ENCODE measurements at places on chromosomes 5 and 9.

GRCh38 chr9:129237164-129237611 is 59.1 kb upstream of the IER5L start:
- DNase-seq, result peak; percentile 62

DNA sequence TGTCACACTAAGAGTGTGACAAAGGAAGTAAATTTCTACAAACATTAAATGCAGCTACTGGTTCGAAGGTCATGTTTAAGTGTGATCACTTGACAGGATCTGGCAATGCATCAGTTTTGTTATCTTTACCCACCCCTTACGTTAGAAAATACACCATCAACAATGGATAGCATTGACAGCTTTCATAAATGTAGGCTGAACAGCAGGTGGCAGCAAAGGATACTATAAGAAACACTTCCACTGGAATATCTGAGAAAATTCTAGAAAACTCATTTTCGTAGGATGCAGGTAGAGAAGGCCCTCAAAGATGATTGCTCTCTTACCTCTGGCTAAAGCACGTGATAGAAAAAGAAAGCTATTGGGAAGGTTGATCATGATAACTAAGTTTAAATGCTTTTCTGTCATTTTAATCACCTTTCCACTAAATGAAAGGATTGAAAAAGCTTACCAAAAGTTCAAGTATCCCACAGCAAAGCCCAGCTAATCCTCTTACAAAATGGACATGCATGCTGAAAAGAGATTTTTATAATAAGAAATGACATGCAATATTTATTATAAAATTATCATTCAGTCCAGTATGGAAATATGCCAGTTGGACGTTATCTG is 292.5 kb downstream of the PARP8 start:
- no peak for DNase-seq

GRCh38 chr9:36450110-36450732 is 50.2 kb upstream of the RNF38 start:
- DNase-seq, result peak; percentile 18

- peak; percentile 29 for DNase-seq
These were observed 46.2 kb downstream of the RNF145 start for GRCh38 chr5:159163027-159163700.

DNA sequence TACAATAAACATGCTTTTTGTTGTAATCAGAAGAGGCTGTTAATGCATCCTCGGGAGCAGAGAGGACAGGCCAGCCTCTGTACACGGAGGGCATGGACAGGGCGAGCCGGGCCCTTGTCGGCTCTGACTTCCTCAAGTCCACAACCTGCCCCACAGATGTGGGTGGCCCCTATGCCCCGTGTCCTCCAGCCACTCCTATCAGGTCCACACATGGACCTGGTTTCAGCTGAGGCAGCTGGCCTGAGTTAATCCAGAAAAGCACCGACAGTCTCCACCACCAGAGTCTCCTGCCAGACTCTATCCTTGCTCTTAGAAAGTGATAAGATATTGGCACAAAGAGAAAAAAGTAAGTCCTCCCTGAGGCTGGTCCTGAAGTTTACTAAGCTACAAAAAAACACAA is 52.4 kb upstream of the PHYKPL start:
- no peak for DNase-seq

DNA sequence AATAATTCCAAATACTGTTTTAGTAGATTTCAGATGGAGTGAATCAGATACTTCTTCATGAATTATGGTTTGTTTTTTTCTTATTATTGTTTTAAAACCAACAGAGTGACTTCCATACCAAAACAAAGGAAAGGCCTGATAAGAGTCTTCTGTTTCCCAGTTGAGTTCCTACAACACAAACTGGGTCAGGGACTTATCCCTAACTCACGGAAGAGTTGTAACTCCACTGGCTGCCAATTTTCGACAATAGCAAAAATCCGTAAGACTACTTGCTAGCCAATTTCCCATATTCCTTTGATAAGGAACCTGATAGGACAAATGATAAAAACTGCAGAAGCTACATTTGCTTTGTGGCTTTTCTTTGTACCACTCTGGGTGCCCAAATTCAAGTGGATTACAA is 219.2 kb downstream of the AP3B1 start:
- DNase-seq, result no peak

DNA sequence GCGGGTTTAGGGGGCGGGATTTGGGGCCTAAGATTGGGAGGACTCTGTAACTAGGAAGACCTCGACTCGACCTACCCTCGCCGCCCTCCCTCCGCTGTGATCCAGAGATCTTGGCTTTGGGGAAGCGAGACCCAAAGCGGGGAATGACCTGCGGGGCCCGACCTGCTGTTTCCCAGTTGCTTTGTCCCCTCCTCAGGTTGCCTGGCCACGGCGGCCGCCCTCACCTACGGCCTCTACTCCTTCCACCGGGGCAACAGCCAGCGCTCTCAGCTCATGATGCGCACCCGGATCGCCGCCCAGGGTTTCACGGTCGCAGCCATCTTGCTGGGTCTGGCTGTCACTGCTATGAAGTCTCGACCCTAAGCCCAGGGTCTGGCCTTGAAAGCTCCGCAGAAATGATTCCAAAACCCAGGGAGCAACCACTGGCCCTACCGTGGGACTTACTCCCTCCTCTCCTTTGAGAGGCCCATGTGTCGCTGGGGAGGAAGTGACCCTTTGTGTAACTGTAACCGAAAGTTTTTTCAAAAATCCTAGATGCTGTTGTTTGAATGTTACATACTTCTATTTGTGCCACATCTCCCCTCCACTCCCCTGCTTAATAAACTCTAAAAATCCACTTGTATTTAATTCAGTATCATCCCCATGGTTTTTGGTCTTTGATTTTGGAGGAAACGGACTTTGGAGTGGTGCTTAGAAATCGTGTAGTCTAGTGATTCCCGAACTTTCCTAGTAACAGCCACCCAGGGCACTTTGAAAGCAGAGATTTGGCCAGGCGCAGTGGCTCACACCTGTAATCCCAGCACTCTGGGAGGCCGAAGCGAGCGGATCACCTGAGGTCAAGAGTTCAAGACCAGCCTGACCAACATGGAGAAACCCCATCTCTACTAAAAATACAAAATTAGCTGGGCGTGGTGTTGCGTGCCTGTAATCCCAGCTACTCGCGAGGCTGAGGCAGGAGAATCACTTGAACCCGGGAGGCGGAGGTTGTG is 878 bp downstream of the HIGD2A start:
- DNase-seq, result no peak

DNA sequence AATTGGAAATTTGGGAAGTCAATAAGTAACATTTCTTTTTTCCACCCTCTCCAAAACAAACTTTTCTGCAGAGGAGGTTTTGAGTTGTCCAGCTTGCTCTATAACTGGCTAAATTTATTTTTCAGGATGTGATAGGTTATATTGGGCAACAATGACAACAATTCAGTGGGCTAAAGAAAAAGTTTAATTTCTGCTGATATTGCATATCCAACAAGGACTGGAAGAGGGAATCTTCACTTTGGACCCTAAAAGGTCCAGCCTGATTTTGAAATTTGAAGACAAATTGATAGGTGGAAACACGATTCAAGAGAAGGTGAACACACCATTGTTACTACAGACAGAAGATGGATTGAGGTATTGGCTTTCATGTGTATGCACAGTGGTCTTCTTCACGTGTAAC is 393.1 kb downstream of the BRINP1 start:
- no peak for DNase-seq

- DNase-seq, result no peak
These were observed 46.8 kb downstream of the FREM1 start for GRCh38 chr9:14863402-14863801.

- DNase-seq, result no peak
These were observed 119.7 kb downstream of the CETN3 start for GRCh38 chr5:90289837-90290236.

GRCh38 chr9:108784998-108785397 is 70.8 kb downstream of the ACTL7B start:
- DNase-seq, result no peak

DNA sequence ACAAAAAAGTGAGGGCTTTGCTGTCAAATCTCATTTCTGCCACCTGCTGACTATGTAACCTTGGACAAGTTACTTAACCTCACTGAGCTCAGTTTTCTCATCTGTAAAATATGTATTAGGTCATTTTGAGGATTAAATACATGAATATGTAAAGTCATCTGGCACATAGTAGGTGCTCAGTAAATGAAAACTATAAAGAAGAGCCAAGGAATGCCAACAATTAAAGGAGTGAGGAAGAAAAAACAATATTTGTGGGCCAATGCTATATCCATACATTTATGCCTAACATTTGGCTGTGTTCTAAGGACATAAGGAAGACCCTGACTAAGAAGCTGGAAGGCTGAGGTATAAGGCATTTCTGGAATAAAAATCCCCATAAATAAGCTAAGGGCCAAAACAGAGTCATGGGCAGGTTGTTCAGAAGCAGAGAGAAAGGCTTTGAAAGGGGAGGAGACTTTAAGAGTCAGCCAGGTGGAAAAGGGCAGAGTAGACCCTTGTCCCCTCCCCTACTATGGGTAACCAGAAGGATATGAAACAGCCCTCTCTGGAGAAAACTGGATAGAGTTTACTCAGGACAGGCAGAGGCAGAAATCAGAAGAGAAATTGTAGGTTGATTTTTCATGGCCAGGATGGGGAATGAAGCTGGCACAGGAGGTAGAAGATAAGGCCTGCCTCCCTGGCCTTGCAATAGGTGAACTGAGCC is 47.6 kb upstream of the SIL1 start:
- no peak for DNase-seq

DNA sequence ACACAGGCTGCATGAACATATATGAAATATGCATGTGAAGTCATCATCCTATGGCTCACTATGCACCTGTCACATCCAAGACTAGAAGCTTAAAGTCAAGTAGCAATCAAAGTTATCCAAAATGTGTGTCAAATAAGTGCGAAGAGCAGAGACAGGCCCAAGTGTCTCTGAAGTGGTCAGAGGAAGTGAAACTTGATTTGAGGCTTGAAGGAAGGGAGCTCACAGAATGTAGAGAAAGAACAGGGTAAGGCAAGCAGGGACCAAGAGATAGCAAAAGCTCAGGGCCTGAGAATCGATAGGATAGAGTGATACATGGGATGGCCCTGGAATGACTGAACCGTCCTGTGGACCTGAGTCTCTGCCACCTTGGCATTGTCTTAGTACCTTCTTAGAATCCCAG is 274.3 kb upstream of the TRPC7 start:
- no peak for DNase-seq

DNA sequence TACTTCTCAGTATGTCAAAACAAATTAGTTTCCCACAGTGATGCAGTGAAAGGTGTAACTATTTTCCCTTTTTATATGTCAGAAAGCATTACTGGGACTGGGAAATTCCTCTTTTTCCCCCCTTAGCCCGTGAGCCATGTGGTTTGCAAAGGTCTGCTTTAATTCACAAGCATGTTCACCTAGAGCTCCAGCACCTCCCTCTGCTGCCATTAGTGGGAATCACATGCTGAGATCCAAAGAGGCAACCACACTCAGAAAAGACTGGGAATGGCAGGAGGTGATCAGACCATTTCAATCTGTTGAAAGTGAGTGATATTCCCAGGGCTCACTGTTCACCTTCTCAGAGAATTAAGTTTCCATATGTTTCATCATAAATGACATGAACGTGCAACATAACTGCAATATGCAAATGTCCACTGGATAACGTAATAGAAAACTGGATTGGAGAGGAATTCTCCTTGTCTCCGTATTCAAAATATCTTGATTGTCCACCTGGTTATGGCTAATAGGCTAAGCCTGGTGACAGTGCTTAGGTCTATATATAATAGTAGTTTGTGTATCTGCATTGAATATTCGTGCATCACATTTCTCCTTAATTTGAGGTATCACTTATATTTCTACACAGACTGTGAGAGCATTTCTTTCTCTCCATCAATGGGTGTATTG is 703.5 kb upstream of the WWC1 start:
- DNase-seq, result no peak

DNA sequence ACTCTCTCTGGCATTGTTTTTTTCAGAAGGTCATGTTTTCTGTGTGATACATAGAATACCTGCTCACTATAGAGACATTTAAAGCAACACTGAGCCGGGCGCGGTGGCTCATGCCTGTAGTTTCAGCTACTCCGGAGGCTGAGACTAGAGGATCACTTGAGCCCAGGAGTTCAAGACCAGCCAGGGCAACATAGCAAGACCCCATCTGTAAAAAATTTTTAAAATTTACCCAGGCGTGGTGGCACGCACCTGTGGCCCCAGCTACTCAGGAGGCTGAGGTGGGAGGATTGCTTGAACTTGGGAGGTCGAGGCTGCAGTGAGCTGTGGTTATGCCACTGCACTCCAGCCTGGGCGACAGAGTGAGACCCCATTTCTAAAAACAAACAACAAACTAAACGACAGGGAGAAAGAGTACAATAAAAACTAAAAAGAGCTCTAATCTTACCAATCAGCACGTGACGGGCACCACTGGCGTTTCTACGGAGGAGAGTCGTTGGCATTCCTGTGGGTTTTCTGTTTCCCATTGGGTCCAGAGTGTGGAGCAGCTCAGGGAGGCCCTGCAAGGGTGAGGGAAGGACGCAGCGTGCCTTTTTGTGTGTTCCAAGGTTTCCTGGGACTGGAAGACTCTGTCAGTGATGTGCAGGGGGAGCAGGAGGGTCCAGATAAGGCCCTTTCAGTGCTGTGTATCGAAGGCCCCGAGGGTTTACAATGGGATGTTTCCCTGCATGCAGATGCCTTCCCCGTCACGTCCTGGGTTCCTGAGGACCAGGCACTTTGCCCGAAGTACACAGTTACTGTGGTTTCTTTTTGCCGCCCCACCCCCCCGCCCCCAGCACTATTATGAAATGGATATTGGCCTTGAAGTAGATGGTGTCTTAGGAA is 7.2 kb upstream of the RNU6ATAC start:
- no peak for DNase-seq

DNA sequence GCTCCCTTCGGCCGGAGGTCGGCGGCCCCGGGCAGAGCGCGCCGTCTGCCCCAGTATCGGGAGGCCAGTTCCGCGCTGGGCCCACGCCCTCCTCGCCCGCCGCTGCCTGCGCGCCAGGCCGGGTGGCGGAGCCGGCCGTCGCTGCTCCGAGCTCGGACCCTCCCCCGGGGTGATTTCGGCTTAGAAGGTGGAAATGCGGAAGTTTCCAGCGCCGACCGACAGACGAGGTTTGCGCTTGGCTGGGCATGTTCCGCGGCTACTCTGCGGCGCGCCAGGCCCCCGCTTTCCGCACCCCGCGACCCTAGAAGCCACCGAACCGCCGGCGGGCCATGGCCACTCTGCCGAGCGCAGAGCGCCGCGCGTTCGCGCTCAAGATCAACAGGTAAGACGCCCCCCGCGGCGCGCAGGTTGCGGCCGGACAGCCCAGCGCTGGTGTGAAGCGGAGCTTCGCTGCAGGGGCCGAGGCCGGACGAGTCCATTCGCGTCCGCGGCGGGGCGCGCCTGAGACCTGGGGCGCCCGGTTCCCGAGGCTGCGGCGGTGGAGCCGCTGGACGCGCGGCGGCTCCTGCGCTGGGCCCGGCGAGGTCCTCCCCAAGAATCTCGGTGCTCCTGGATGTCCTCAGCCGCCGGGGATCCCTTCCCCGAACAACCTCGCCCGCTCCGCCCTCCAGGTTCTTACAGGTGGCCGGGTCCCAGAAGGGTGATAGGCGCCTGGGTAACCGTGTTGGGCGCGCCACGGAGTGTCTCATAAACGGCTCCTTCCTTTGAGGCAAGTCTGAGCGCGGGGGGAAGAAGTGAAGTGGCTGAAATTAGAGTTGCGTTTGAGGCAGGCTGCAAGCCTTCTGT is at the start of gene DOCK8:
DOCK8 (plus strand) TSS at position 218 of the 846 bp plus-strand sequence; CDS start at position 330, 112 bp downstream.
- DNase-seq, result peak; percentile 74

GRCh38 chr9:127634698-127635097 is 22.6 kb downstream of the STXBP1 start:
- DNase-seq, result no peak

GRCh38 chr5:88952344-88952743 is 69.4 kb upstream of the MEF2C start:
- no peak for DNase-seq

All from activated T-cell treated with anti-CD3 and anti-CD28 coated beads, Interleukin-2, amount 50 U/mL, for 72 hours (primary cell).